ENCODE measurements at places on chromosomes 2 and 18.

DNA sequence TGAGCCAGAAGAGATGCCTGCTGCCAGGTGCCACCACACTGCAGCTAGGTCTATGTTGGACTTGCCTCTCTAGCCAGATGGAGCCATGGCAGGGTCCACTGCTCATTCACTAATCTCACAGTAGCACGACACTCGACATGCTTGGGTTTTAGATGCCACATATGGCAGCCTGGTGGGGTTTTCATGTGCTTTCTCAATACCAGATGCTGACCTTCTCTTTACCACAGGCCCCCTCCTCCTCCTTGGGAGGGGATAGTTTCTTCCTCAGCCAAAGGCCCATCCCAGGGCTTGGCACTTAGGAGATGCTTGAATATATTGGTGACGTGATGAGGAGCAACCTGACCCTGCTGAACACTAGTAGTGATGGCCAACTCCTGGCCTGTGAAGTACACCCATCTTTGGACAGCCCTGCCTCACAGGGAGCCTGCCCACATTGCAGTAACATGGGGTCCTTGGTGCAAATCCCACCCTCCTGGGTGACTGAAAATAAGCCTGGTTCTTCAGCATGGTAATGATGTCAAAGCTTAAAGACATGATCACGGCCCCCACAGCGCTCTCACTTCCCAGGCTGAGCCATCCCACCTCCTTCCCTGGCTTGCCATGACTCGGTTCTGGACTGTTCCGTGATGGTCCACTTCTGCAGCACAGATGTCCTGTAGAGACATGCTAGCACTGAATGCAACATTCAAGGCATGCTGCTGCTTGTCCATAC, 227.5 kb downstream of the SH3RF3 start:
- no peak for DNase-seq

DNA sequence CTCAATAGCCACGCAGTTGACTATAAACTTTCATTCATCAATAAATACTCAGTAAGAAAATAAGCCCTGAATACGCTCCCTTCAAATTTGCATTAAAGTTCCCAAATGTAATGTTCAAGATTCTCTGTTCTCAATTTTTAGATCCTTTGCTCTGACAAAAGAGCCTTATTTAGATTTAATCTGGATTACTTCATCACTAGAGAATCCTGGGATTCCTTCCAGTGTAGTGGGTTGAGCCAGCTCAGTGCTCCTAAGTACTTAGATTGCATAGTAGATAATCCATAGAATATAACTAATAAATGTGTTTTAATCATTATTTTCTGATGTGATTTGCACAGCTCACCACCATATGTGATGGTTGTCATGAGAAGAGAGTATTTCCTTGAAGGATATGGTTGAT, 1286.2 kb downstream of the SUCLG1 start:
- DNase-seq = no peak

DNA sequence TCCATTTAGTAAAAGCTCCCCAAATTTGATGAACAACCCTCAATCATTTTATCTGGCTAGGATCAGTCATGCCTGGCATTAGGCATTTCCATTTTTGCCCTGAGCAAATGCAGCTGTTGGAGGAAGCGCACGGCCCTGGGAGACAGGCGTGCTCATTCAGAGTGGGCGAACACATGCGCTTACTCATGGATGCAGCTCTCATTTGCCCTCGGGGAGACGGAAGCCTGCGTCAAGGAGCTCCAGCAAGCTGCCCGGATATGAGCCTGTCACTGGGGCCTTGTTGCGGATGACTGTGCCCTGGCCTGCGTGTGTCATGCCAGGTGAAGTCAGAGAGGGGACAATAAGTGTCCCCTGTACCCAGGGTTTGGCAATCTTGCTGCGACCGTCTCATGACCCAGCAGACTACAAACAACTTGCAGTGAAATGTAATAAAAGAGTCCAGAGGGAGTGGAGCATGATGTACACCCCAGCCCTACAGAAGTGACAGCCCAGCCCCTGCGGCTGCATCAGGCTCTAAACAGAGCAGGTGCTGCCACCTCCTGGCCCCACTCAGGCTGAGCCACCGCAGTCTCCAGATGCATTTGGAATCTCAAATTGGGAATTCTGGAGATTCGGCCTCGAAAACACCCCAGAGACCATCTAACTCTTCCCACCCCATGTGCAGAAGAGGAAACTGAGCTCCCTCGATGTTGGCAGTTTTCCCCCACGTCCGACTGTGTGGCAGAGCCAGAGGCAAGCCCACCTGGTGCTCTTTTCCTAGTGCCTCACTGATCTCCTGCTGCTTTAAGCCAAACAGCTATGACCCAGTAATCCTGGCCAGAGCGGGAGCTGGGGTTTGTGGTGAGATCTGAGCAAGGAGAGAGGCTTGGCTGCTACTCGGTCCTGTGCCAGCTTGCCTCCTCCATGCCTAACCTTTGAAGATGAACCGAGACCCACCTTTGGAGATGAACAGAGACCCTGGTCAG, 105.0 kb upstream of the ALK start:
- DNase-seq = peak; percentile 26

- no peak for DNase-seq
These were observed 3.0 kb downstream of the GPR55 start for GRCh38 chr2:230921806-230922595.

DNA sequence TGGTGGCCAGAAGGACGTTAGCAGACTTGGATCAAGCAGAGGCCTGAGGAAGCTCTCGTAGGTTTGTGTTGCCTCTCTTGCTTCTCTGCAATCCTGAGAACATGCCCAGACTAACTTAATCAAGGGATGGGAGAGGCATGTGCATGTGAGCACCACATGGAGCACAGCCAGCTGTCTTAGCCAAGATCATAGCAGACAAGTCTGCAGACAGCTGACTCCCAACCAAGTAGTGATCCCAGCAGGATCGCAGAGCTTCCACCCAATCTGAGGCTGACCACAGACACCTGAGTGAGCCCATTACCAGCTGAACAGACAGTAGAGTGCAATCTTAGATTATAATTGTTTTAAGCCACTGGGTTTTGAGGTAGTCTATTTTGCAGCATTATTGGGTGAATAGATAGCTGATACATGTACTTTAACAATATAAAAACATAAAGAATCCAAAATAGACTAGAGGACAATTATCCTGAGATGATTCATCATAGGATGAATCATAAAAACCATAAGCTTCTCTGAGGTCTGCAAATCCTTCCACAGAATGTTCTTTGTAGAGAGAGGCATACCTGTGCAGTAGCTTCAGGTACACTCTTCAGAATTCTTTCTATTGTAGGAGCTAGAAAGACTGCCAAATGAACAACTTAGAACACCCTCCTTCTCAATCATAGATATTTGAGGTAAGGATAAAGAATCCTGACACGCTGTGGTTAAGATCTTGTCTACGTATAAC, 25.2 kb upstream of the FAM110C start:
- DNase-seq = no peak

- no peak for DNase-seq
These were observed 25.5 kb downstream of the GCG start for GRCh38 chr2:162126527-162126926.

- no peak for DNase-seq
These were observed 44.6 kb downstream of the SCN7A start for GRCh38 chr2:166449439-166449838.

- no peak for DNase-seq
These were observed 9.4 kb downstream of the NEU4 start for GRCh38 chr2:241818229-241818942.

DNA sequence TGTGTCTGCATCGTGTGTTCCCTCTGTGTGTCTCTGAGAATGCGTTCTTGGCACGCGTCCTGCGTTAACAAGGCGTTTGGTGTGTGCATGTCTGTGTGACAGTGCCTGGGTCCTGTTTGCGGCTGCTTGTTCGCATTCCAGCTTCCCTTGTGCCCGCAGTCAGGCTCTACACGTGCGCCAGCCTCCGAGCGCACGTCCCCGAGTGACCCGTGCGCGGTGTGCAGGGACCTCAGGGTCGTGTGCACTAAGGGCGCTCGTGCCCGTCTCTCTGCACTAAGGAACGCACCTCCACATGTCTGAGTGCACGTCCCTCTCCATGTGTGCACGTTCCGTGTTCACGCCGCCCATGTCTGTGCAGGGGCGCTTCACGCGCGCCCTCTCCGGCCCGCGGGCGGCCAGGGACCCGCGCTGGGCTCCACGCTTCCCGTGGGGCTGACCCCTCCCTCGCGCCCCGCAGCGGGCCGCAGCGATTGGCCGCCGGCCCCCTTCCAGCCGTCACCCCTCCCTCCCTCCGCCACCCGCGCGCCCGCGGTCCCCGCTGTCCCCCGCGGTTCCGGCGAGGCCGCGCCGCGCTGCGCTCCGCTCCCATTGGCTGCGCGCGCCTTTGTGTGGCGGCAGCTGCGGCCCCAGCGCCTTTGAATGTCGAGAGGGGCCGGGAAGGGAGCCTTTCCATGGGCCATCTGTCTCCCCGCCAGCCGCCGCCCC, 229.4 kb downstream of the HAUS1 start:
- no peak for DNase-seq

- no peak for DNase-seq
These were observed 14.8 kb downstream of the LPIN1 start for GRCh38 chr2:11761259-11761658.

DNA sequence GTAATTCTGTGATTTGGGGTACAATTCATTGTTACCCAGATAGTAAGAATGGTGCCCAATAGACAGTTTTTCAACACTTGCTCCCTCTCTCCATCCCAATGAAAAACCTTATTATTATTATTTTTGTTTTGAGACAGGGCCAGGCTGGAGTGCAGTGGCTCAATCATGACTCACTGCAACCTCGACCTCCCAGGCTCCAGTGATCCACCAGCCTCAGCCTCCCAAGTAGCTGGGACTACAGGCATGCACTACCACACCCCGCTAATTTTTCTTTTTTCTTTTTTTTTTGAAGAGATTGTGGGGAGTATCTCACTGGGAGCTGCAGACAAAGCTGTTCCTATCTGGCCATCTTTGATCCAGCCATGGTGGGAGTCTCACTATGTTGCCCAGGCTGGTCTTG, 7.2 kb downstream of the TGFA start:
- DNase-seq = no peak

DNA sequence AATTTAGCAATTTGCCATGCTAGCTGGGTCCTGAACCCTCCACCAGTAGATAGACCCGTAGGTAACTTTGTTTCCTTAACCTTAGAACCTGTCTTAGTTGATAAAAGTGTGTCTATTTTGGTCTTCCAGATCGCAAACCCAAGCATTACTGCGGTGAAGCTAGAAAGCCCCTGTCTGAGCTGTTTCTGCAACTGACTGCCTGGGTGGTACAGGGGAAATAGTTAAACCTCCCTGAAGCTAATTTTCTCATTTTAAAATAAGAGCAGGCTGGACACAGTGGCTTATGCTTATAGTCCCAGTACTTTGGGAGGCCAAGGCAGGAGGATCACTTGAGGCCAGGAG, 101.7 kb upstream of the MSH2 start:
- no peak for DNase-seq

DNA sequence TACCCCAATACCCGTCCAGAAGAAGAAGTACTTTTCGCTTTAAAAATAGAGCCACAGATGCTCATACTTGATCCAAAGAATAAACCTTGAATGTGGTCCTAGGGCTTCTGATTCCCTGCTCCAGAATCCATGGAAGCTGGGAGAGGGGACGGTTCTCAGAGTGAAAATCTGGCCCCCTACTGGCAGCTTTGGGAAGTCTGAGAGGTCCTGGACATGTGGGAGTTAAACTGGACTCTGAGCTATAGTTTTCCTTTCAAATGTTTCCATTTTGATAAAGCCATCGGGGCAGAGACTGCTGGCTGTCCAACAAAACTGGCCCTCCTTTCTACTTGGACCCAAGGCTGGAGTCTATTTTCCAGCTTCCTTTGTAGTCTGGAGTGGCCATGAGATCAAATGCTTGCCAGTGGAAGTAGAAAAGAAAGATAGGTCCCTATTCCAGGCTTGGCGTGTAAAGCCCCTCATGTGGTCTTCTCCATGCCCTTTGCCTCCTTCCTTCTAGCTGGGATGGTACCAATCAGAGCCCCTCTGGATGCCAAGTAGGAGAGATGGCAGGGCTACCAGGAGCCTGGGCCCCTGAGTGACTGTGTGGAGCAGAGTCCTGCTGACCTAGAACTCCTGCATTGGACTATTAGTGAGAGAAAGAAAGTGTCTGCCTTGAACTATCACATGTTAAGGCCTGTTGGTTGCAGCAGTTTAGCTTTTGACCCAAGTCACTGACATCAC, 37.7 kb upstream of the TBC1D8 start:
- DNase-seq = no peak

DNA sequence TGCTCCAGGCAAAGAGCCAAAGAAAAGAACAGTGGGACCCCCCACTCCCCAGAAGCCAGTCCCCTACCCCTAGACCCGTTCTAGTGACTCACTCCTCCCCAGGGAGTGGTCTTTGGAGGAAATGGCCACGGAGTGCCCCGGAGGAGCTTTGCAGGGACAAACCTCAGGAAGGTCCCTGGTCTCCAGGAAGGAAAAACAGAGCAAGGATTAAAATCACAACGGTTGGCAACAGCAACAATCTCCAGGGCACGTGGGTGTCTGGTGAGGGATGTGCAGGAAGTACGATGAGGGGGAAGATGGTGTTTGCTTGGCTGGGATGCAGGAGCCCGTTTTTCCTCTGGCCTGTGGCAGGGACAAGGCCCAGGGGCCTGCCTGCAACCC, 135.0 kb downstream of the SMAD2 start:
- DNase-seq = no peak

- no peak for DNase-seq
These were observed 34.8 kb downstream of the ATOH8 start for GRCh38 chr2:85788603-85789002.

DNA sequence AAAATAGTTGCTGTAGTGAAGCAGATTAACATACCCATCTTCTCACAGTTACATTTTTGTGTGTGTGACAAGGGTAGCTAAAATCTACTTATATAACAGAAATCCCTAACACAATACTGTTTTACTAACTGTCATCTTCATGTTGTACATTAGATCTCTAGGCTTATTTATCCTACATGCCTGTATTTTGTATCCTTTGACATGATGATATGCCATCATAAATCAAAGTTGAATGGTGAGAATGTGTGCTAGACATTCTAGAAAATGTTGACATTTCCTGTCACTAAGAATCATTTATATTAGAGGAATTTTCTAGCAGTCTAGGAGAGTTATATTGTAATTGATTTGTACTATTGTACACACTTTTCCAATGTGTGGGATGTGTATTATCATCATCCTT, 21.5 kb upstream of the CALCRL start:
- DNase-seq = no peak
